Ovary (tissue), 10 donors: ENCODE measurements at places on chromosomes 12 and 14.

DNA sequence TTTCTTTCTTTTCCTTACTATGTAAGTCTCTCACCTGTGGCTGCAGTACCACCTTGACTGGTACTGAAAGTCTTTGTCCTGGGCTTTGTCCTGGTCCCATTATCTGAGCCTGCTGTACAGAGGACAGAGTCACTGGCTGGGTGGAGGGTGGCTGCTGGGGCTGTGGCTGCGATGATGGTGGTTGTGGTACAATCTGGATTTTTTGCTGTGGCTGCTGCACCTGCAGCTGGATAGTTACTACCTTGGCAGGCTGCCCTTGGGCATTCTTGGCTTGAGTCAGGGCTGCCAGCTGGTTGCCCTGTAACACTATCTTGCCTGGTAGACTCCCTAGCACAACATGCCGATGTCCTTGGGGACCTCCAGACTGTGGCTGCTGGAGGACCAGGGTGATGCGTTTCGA lies 27.0 kb downstream of the CHD8 start:
- DNase-seq, result no peak

- DNase-seq, result no peak
Measured at GRCh38 chr14:72643317-72643801, 250.5 kb downstream of the DPF3 start.

GRCh38 chr14:57293866-57294837 lies 25.4 kb downstream of the AP5M1 start:
- no peak for DNase-seq

DNA sequence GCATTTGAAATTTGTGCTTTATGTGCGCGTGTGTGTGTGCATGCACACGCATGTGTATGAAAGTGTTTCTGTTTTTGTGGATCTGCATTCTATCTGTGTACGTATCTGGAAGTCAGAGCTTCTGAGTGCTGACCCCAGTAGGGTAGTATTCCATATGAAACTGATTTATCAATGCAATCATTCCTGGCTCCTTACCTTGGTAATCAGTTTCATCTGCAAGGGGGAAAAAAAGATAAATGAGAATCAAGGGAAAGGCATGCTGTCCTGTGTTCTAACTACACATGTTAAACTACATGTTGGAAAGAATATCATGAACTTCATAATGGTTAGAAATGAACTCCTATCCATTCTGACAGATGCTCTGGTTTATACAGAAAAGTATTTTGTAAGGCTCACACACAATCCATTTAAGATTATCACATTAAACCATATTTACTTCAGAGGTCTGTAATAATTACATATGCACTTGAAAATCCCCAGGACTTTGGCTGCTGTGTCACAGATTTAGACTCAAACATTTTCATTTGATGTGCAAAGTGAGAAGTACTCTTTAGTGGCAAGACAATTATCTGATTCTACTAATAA lies 276.1 kb upstream of the LMO3 start:
- DNase-seq, result no peak

DNA sequence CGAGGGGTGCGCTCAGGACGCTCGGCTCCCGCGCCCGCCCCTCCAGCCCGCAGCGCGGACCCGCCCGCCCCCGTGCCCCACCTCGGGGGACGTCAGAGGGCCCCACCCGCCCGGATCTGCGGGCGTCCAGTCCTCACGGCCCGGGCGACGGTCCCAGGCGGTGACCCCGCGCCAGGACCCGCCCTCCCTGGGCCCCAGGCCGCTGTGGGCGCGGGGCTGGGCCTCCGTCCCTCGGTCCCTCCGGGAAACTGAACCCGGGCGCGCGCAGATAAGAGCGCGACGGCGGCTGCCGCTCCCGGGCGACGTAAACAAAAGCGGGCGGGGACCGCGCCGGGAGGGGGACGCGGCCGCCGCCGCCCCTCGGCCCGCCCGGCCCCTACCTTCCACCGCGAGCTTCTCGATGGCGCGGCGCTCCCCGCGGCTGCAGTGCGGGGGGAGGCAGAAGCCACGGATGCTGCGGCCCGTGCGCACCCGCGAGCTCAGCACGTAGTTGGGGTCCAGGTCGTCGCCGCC lies 1.1 kb downstream of the CKB start:
- DNase-seq, result no peak
